Daoy (cell line): ENCODE measurements at places on chromosomes 7 and 10. TPM values are rescaled to one million over a fixed set of nuclear protein-coding genes. Genes with fewer than 3 reads are reported as not detected.

Gene MACROH2A2
- total RNA-seq, result 33.7 and 39.0 TPM in 2 replicates

Gene FAM13C
- total RNA-seq, result 0.46 and 2.4 TPM in 2 replicates

Gene FGL2
- total RNA-seq, result not detected in 2 replicates

Gene EPO
- not detected in 2 replicates for total RNA-seq

Gene TMEM176A
- 0.33 and 2.6 TPM in 2 replicates for total RNA-seq

Gene MOGAT3
- not detected in 2 replicates for total RNA-seq

Gene CLIP2
- total RNA-seq, result 33.4 and 41.9 TPM in 2 replicates

Gene HBP1
- 45.3 and 46.4 TPM in 2 replicates for total RNA-seq

Gene IQCE
- total RNA-seq, result 7.6 and 11.3 TPM in 2 replicates

Gene AKR1B15
- total RNA-seq, result not detected in 2 replicates

DNA sequence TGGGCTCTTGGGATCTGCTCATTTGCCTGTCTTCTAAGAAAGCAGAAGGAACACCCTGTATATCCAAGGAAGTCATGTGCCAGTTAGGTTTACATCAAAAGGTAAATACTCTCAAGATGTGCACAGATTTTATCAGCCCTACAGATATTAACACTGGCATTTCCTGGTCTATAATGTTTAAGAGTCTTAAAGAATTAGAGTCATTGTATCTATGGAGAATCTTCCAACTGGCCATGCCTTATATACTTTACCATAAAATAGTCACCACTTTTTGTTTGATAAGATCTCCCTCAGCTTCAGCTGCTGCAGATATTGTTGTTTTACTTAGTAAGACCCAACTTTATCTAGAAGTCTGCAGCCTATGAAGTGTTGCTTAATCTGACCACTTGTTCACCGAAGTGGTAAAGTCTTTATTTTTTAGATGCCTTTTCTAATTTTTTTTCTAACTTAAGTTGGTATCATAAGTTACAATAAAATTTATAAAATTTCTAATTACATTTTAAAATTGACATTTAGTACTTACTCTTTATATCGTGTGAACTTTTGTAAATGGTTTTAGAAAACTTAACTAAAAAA is 58.5 kb downstream of the CPED1 start:
- DNase-seq, result no peak

GRCh38 chr10:70714245-70714644 is 41.9 kb downstream of the ADAMTS14 start:
- no peak for DNase-seq

DNA sequence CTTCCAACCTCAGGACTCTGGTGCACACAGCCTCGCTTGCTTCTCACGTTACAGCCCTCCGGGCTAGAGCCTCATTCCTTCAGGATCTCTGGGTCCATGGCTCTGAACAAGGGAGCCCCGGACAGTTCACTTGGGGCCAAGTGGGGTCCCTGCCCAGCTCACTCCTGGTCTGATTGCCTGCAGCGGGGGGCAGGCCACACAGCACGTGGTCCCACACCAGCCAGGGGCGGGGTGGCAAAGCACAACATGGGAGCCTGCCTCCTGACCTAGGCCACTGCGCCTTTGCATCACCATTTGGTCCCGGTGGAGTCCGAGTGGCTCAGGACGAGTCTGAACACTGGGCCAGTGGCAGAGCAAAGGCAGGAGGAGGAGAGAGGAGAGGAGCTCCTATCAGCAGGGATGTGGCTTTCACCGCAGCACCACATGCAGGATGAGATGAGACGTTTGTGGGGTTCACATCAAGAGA is 13.4 kb upstream of the CRYGN start:
- no peak for DNase-seq

GRCh38 chr7:50560865-50561351 is 4.3 kb downstream of the DDC start:
- no peak for DNase-seq

GRCh38 chr10:126524526-126524925 is 136.2 kb upstream of the ADAM12 start:
- no peak for DNase-seq

DNA sequence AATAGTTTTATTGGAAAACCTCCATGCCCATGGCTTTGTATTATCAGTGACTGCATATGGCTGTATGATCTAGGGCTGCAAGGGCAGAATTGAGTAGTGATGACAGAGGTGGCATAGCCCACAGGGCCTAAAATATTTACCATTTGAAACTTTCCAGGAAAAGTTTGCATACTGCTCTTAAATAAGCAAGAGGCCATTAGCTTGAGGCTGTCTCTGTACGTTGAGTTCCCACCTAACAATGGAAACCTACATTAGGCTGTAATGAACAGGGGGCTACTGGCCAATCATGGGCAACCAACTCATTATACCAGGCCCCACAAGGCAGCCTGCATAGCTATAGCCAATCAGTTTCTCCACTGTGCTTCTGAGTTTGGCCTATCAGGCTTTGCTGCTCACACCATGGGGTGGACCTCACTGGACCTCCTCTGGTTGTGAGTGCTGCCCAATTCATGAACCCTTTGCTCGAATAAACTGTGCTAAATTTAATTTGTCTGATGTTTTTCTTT is 673 bp upstream of the ST8SIA6 start:
- no peak for DNase-seq

GRCh38 chr10:62095181-62096122 is 173.2 kb downstream of the RTKN2 start:
- DNase-seq, result no peak

DNA sequence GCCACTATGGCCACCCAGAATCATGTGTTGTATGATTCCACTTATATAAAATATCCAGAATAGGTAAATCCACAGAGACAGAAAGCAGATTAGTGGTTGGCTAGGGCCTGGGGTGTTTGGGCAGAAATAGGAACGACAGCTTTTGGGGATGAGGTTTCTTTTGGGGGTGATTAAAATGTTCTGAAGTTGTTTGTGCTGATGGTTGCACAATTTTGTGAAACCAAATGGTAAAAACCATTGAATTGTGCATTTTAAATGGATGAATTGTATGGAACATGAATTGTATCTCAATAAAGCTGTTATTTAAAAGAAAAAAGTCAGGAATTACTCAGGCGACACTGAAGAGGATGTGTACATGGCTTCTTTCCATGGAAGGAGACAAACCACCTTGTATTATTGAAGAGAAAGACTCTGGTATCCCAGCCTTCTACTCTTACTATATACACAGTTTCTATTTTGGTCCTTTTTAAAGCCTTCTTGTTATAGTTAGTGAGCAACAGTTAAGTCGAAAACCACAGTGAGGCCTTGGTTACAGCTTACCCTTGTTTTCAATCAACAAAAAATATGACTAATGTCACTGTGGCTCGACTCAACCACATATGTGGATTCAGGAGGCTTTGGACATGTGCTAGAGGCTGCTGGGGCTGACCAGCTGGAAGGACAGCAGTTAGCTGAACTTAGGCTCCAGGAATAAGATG is 57.1 kb upstream of the KMT2E start:
- DNase-seq, result peak; percentile 88

DNA sequence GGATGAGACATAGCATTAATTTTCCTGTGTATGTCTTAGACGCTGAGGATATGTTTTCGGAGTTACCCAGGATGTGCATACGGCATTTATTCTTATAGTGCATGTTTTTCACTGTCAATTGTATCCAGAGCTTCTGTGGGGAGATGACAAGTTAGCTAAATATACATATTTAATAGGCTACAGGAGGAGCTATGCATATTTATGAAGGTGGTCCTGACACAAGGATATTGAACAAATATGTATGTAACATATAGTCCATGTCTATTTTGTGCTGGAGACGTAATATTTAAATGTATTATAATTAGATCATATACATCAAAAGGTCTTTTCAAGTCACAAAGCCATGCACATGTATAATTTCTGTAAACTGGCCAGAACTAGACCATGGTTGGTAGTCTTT is 16.0 kb downstream of the IL6 start:
- DNase-seq, result no peak

DNA sequence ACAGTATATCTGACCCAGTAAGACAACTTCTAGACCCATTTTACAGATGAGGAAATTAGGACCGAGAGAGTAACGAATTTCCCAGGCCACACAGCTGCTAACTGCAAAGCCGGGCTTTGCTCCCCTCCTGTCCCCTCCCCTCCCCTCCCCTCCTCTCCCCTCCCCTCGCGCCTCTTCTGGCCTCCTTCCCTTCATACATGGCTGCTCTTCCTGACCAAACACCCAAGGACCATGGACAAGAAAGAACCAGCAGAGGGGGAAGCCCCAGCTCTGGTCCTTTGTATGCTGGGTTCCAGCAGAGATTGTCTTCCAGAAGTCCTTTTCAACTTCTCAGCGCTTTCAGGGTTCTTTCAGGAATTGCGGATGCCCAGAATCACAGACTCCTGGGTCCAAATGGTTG is 3.6 kb upstream of the TMEM72 start:
- no peak for DNase-seq

DNA sequence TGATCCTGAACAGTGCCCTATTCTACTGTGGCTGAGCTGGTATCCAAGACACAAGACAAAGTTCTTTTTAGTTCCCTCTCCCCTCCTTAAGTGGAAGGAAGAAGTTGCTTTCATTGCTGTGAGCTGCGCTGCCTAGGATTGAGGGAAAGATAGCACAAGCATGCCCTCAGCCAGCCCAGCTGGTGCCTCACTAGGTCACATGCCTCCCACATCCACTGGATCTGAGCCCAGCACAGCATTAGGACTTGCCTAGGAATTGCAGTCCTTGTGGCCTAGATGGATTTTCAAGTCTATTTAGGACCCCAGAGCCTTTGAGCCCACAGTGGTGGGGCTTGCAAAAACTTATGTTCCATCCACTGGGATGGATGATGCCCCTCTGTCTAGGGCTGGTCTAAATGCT is 214.2 kb downstream of the ZNF248 start:
- DNase-seq, result no peak

DNA sequence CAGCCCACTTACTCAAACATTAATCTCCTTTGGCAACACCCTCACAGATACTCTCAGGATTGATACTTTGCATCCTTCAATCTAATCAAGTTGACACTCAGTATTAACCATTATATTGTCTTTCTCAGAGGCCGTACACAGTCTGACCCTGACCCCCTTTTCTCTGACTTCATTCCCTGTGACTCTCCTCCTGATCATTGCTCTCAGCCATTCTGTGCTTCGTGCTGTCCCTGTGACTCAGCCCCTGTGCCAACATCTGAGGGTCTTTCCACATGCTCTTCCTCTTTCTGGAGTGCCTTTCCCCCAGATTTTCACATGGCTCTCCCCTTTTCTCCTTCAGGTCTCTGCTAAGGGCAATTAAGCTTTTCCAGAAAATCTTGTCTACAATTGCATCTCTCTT is 289.0 kb upstream of the PHYHIPL start:
- DNase-seq, result no peak

GRCh38 chr10:28822719-28823464 is 145.6 kb downstream of the BAMBI start:
- DNase-seq, result no peak
